Tibial nerve (tissue), 4 donors: ENCODE measurements at places on chromosomes 5 and 9. TPM values are rescaled to one million over a fixed set of nuclear protein-coding genes. Genes with fewer than 3 reads are reported as not detected.

GRCh38 chr5:151178372-151178771 lies 20.8 kb upstream of the ANXA6 start:
- no peaks in the 10 kb centered on the region for H3K27me3 ChIP-seq
- DNase-seq = no peak
- H3K4me3 ChIP-seq = no peak overlapping the region
- H3K4me1 ChIP-seq = no peaks in the 10 kb centered on the region
- no peak overlapping the region for H3K27ac ChIP-seq

GRCh38 chr5:10653751-10654400 lies 90.0 kb downstream of the ANKRD33B start:
- H3K4me1 ChIP-seq = peaks cover 29% of the 10 kb centered on the region
- no peak overlapping the region for H3K4me3 ChIP-seq
- no peak for DNase-seq
- H3K36me3 ChIP-seq = no peaks in the 10 kb centered on the region
- H3K27me3 ChIP-seq = no peaks in the 10 kb centered on the region

DNA sequence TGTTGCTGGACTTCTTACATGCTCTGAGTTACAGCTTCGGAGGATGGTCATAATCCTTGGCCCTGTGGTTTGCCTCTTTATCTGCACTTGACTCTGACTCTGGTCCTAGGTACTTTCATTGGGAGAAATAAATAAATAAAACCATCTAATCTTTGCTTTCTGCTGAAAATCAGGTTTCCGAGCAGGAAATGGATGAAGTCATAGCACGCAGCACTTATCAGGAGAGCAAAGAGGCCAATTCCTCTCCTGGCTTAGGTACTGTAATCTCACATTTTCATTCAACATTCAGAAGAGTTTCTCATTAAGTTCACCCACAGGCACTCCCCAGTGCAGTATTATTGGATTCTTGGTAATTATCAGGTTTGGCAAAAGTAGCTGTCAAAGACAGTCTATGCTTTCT lies 104.7 kb downstream of the GOLPH3 start:
- no peaks in the 10 kb centered on the region for H3K27me3 ChIP-seq
- no peaks in the 10 kb centered on the region for H3K36me3 ChIP-seq
- no peak overlapping the region for H3K4me3 ChIP-seq
- DNase-seq = no peak
- H3K27ac ChIP-seq = no peak overlapping the region

DNA sequence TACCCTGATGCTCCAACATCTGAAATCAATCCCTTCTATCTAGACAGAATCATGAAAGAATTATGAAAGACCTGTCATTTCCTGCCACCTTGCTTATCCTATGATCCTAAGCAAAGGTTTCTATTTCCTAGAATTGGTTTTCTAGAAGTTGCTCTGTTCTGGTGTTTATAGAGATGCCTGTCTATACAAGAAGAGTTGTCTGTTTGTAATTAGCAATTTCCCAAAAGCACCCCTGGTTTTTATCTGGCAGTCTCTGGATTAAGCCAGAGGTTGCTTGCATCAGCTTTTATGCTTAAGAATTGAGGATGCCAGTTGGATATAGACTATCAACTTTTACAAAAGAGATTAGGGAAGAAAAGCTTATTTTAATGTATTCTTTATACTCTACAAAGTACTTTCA lies 133.0 kb upstream of the EFNA5 start:
- no peaks in the 10 kb centered on the region for H3K4me1 ChIP-seq
- H3K27ac ChIP-seq = no peak overlapping the region
- no peak for DNase-seq
- H3K4me3 ChIP-seq = no peak overlapping the region

Gene ALDOB
- not detected for total RNA-seq

Gene LCN10
- 8.8 TPM for total RNA-seq
